Posterior cingulate gyrus (tissue), 11 donors: ENCODE measurements at places on chromosomes 2 and 18.

DNA sequence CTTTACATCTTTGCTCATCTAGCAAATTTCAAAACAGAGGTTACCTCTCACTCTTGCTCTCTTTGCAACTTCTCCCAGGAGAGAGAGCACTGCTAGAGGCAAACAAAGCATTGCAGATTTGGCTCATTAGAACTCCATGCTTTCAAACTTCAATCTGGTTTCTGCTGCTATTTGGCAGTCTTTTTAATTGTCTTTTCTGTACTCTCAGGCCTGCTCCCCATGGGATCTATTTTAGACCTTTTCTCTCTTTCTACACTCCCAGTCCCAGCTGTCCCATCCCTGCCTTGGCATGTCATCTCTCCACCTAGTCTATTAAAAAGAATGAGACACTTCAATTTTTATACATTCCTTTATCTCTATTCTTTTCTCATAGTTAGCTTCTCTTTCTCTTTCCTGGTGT lies 15.2 kb downstream of the KCNJ3 start:
- no peak for DNase-seq

- DNase-seq: no peak
Measured at GRCh38 chr2:234988491-234988890, 36.7 kb downstream of the SH3BP4 start.

DNA sequence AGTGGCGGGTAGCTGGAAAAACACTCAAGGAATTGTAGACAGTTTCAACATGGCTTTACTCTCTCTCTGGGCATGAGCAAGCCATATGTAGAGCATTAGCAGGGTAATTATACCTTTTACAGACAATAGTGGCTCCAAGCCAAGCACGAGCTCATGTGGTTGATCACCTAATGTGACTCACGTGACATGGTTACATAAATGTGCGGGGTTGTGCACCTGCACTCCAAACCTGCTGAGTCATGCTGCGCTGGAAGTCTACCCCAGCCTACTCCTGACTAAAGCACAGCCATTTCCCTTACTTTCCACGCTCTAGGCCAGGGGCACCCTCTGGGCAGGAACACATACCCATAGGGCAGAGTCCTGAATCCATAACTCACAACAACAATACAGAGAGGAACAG lies 232.8 kb downstream of the MBD5 start:
- DNase-seq: no peak

DNA sequence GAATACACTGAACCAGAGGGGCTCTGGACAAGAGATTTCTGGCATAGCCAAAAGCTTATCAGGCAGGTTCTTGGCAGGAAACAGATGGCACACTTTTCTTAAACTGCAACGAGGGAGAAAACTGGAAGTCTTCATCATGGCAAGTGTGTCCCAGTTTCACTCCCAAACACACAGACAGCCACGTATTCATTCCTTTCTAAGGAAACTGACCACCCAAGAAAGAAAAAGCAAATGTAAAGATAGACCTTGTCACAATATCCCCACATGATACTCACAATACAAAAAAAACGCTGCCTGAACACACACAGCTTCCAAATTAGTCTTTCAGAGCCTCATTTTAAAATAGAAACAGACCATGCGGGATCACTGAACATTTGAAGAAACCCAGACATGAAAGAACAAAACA lies 40.6 kb upstream of the RTTN start:
- DNase-seq: no peak

- DNase-seq: no peak
Measured at GRCh38 chr2:109335631-109336176, 206.7 kb downstream of the SH3RF3 start.

- no peak for DNase-seq
Measured at GRCh38 chr2:233075141-233075965, 15.2 kb downstream of the INPP5D start.

GRCh38 chr2:14554849-14555545 lies 77.5 kb upstream of the LRATD1 start:
- DNase-seq: no peak

- DNase-seq: no peak
Measured at GRCh38 chr2:197081294-197081693, 154.8 kb upstream of the PGAP1 start.

- DNase-seq: no peak
Measured at GRCh38 chr2:157158111-157158510, 99.4 kb upstream of the GALNT5 start.
